ENCODE measurements at places on chromosomes 13 and 19.

- no peak for DNase-seq
Observed at GRCh38 chr19:58538257-58539168, 5.4 kb upstream of the TRIM28 start.

- DNase-seq: no peak
Observed at GRCh38 chr19:47623151-47623920, 14.4 kb downstream of the BICRA start.

GRCh38 chr13:56718791-56719190, 421.9 kb upstream of the PRR20A start:
- DNase-seq: no peak

GRCh38 chr19:43802216-43802951, at the start of gene LYPD5:
TSS of gene LYPD5 (minus strand) at chr19:43802447. CDS start at chr19:43802380, 67 bp downstream.
- no peak for DNase-seq

- no peak for DNase-seq
Observed at GRCh38 chr19:13861392-13861713, 15.6 kb upstream of the NANOS3 start.

- DNase-seq: no peak
Observed at GRCh38 chr19:24040621-24041020, 46.4 kb upstream of the ZNF254 start.

GRCh38 chr13:91228108-91228507, 119.4 kb upstream of the MIR17HG start:
- DNase-seq: no peak

DNA sequence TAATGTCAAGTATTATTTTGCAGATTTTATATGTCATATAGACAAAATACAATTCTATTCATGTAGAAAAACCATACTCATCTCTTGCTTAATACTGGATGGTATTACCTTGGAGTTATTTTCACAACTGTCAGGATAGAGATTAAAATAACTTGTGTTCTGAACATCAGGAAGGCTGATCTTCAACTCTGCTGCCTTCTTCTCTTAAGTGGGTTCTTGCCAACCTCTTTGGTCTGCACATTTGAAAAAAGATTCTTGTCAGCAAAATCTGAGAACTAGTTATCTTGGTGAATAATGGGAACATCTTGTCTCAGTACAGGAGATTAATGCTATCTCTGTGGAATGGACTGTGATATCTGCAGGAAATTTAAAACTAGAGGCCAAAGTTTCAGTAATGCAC, 95.2 kb upstream of the FAM216B start:
- no peak for DNase-seq

GRCh38 chr19:11273296-11273695, 11.0 kb upstream of the DOCK6 start:
- no peak for DNase-seq

- no peak for DNase-seq
Observed at GRCh38 chr13:112056284-112056727, 10.6 kb upstream of the SOX1 start.

GRCh38 chr13:113060557-113061270, 44.9 kb upstream of the F7 start:
- no peak for DNase-seq

- no peak for DNase-seq
Observed at GRCh38 chr19:17329366-17330261, 5.0 kb downstream of the ANO8 start.

DNA sequence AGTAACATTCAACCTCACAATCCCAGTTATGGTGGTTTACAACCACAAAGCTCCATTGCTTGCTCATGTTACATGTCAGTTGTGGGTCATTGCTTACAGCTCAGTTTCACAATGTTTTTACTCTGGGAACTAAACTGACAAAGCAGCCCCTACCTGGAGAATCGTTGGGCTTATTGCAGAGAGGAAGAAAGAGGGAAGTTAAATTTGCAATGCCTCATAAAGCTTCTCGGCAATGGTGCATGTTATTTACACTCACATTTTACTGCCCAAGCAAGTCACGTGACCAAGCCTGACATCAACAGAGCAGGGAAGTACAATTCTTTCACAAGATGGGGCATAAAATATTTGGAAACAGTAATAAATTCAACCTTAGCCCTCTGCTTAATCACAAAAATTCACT, 441.6 kb downstream of the TDRD3 start:
- DNase-seq: no peak

DNA sequence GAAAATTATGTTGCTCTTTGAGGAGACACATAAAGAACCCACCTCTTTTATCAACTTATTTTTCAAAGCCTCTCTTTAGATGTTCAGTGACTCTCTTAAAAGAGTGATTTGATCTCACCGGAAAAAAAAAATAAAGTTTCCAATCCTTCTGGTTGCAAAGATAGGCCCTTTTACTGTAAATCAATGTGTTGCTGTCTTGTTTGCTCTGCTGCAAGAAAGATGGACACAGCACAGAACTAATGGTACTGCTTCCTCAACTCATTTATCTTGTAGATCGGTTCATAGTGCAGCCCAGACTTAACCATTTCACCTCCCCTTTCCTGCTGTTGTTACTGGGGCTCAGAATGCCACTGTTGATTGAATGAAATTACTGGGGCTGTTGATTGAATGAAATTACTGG, 388.9 kb upstream of the KLF12 start:
- DNase-seq: no peak

DNA sequence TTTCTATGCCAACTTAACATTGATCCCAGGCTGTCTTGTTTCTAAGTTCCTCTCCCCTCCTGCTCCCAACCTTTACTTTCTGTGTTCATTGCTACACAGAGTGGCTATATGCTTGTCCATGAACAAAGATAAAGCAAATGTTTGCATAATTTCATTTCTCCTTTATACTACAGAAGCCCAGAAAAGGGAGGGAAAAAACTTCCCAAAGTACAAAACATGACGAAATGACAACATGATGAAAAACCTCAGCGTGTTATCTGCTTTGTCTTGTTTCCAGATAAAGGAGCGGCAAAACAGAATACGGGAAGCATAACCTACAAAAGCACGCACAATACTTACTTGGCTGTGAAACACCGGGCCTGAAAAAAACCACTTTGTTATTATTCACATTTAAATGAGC, 336.8 kb downstream of the DNAJC15 start:
- DNase-seq: no peak

DNA sequence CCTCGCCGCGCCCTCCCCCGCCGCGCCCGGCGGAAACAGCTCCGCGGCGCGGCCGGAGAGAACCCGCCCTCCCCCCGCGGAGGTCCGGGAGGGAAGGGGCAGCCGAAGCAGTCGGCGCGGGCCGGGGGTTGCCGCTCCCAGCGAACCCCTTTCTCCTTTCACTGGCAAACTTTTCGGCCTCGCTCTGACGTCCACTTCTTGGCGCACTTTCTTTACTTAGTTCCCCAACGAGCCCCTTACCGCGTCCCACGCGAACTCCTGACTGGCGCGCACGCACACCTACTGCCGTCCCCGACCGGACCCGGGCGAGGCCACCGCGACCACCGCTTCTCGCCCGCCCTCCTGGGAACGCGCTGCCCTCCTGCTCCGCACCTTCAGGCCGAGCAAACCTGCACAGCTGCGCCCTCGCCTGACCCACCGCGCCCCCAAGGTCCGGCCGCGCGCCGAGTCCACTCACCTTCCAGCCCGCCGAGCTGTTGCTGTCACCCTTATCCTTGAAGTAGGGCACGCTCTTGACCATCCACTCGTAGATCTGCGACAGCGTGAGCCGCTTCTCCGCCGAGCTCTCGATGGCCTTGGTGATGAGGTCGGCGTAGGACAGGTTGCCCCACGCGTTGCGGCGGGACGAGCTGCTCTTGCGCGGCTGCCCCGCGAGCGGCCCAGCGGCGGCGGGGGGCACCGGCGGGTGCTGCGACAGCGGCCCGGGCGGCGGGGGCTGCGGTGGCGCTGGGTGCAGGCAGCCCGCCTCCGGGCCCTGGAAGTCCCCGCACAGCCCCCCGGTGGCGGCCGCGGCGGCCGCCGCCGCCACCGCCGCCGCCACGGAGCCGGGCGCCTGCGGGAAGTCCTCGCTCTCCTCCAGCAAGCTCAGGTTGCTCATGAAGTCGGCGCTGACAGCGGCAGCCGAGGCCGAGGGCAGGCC, 1.1 kb downstream of the FOXO1 start:
- peak; percentile 62 for DNase-seq

- no peak for DNase-seq
Observed at GRCh38 chr13:21542563-21542962, 61.4 kb downstream of the MICU2 start.

All from memory B cell (primary cell).